ENCODE measurements at places on chromosomes 1 and 21.

GRCh38 chr1:184499616-184500015, 112.8 kb downstream of the C1orf21 start:
- DNase-seq: no peak

GRCh38 chr1:245469006-245469405, 314.2 kb downstream of the KIF26B start:
- no peak for DNase-seq

DNA sequence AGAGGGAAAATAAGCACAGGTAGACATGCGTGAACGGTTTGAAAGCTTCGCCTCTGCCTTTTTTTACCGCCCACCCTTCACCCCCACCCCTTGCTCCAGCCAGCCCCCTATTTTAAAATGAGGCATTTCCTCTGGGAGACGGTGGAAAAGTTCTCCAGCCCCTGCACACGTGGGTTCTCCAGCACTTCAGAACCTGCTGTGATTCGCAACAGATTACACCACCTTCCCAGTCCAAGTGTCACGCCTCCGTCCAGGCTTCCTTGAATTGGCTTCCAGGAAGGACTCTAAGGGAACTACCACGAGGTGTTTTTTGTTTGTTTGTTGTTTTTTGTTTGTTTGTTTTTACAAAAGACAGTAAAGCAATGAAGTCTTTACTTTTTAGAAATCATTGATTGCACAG, 2.6 kb downstream of the LRRC7 start:
- no peak for DNase-seq

GRCh38 chr1:168742994-168743650, 14.1 kb upstream of the DPT start:
- DNase-seq: no peak

DNA sequence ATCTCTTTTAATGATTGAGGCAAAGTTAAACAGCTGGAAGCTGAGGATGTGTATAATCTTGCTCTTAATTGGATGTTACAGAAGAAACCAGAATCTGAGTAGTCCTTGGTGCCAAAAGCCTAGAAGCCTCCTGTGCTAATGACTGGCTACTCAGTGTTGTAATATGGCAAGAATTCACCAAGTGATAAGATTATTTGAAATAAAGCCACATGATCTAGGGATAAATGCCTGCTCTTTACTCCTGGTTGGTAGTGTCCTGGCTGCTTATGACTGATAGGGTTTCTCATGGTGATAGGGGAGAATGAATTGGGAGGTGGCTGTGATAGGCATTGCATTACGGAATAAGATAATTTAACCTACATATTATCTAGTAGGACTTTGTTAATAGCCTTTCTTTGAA, 13.6 kb upstream of the MAB21L3 start:
- DNase-seq: no peak

GRCh38 chr21:16040601-16041000, 310.8 kb downstream of the USP25 start:
- DNase-seq: no peak

DNA sequence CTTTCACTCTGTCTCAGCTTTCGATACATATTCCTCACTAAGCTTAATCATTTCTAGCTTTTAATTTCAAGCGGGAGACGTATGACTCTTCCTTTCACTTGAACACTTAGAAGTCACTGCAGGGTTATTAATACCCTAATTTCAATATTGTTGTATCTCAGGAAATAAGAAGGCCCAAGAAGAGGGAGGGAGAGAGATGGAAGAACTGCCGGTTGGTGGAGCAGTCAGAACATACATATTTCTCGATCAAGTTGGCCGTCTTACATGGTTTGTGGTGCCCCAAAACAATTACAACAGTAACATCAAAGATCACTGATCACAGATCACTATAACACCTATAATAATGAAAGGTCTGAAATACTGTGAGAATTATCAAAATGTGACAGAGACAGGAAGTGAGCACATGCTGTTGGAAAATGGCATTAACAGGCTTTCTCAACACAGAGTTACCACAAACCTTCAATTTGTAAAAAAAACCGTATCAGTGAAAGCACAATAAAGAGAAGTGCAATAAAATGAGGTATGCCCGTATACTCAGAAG, 145.4 kb upstream of the HP1BP3 start:
- no peak for DNase-seq

GRCh38 chr21:38505654-38506523, 7.6 kb upstream of the ERG start:
- DNase-seq: peak; percentile 71

DNA sequence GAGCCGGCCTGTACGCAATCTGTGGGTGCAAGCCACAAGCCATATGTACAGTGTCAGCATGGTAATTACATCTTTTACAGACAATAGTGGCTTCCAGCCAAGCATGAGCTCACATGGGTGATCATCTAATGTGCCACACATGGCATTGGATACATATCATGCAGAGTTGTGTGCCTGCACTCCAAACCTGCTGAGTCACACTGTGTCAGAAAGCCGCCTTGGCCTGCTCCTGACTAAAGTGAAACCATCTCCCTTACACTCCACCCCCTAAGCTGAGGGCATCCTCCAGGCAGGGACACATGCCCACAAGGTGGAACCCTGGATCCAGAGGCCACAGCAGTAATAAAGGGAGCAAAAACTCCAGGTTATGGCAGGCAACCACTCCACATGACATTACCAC, 72.5 kb downstream of the KCNT2 start:
- DNase-seq: peak; percentile 20

DNA sequence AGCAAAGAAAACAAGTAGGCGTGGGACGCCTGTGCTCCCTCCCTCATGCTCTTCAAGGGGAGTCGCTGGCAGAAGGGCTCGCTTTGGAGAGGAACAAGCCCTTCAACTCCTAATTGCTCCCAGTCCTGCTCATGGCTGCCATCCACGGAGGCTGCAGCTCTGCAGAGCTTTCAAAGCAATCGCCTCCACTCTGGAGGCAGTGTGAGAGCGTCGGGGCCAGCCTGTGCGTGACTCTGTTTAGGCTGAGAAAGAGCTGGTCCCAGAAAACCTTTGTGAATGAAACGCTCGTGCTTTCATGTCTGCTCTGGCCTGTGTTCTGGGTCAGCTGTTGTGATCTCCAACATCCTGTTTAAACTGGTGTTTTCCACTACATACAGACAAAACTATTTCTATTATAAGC, 23.9 kb upstream of the RUNX1 start:
- DNase-seq: no peak
